SK-MEL-5 (cell line): ENCODE measurements at places on chromosomes 7 and 10.

GRCh38 chr10:7337431-7338171 lies 73.2 kb downstream of the SFMBT2 start:
- DNase-seq, result peak; percentile 34

DNA sequence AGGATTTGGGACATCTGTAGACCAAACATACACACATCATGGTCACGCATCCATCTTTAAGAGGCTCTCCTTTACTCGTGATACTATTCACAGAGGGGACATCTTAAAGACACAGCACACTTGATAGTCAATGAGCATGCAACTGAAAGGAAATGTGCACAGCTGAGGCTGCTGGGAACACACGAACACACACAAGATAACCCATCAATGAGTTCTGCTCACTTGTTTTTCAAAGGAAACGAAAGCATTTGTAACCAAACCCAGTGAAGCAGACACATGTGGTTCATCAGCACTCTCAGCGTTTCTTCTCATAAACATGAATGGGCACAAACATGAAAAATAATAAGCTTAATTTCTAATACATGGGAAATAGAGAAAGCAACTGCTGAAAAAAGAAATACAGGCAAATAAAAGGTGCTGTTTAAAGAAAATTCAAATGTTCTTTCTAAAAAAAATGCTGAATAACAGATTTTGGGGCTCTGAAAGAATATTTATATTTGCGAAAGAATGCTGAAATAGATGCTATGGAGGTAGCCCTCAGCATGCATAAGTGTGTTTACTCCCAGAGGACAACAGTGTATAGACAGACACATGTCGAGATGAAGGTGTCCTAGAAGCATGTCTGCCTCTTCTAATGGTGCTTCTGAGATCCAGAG lies 59.7 kb upstream of the LAMB4 start:
- DNase-seq, result no peak

- DNase-seq, result no peak
These were observed 79.8 kb downstream of the ARHGAP22 start for GRCh38 chr10:48525113-48525512.

DNA sequence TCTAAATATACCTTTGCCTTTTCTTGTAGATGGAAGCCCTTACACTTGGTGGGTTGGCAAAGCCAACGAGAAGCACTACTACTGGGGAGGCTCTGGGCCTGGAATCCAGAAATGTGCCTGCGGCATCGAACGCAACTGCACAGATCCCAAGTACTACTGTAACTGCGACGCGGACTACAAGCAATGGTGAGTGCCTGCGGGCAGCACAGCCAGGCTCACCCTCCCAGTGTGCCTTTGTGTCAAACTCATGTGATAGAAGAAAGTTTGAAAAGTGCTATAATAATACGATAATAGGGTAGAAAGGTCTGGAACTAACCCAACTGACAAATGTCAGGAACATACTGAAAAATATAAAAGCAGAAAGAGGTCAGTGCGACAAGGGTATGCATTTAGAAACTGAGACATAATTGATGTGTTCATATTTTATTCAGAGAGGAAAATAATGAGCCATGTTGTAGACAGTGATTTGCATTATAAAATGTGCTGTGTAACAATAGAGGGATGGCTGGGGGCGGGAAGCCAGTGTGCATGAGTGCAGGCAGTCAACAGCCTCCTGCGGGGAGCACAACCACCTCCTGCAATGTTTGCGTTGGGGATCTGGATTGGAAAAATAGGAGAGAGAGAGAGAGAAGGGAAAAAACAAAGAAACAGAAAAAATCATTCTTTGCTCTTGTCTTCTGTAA lies 686.9 kb upstream of the C7orf33 start:
- DNase-seq, result no peak

- DNase-seq, result no peak
These were observed 38.8 kb downstream of the SVOPL start for GRCh38 chr7:138662076-138662990.

DNA sequence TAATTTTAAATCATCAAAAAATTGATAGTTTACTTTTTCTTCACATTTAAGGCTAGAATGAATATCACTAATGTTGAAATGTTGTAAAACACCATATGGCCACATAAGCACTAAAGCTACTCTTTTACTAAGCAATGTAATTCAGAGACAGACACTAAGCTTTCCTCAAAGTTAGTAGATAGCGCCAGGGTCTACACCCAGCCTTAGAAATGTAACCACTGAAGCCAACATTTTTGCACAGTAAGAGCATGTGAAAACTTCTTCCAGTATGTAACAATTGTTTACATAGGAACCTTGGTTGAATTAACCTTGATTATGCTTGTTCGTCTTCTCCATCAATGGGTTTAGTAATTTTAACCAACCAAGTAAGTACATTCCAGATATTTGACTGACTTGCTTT lies 28.4 kb upstream of the PRKG1 start:
- no peak for DNase-seq
